ENCODE measurements at places on chromosomes 4 and X. TPM values are rescaled to one million over a fixed set of nuclear protein-coding genes. Genes with fewer than 3 reads are reported as not detected.

- DNase-seq = no peak
Measured at GRCh38 chr4:172900900-172901299, 267.7 kb upstream of the GALNT7 start.

DNA sequence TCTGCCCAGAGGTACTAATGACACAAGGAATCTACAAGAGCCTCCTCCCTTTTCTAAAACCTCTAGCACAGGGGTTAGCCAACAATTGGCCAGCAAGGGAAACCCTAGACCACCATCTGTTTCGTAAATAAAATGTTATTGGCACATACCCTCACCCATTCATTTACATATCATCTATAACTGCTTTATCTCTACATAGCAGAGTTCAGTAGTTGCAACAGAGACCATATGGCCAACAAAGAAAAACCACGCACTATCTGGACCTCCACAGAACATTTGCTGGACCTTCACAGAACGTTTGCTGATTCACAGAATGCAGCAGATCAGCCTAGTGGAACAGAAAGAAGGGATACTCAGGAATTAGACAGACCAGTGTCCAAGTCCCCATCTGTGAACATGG is 9.4 kb downstream of the SLC2A9 start:
- no peak for DNase-seq

DNA sequence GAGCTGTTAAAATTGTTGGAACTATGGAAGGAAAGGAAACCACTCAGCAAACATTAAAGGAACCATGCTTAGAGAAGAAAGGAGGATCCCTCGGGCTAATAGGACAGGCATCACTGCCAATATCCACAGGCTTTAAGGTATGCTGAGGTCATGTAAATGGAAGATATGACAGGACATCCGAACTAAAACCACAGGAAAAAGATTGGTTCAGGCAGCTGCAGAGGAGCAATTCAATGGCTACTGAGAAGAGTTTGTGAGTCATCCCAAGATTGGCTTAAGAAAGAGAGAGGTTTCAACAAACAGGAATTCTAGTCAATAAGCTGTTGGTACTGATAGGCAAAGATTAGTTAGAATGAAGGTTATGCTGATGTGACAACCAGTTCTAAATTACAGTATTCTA is 106.4 kb upstream of the FAM241A start:
- DNase-seq = no peak

DNA sequence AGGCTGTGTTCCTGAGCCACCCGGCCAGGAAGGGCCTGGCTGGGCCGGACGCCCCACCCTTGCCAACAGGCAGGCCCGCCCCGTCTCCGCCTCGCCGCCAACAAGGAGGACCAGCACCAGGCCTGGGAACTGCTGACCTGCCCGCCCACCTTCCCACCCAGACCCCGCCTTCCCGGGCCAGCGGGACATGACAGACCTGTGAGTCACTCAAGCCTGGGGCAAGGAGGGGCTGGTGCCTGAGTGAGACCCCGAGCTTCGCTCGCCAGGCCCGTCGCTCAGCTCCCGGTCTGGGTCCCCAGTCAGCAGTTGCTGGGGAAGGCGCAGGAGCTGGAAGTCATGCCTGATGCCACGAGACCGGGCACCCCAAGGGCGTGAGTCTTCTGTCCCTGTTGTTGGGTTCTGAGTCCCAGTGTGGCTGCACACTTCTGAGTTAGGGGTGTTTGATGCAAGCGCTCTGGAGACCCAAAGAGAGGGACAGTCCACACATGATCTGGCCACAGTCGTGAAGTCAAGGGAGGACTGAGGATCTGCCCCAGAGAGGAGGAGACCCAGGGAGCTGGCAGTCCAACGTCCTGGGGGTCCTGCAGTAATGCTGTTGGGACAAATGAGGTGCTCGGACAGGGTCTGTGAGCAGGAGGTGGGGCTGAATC is at the start of gene DNASE1L1:
Gene DNASE1L1, minus strand, starts transcription at position 33 of the 650 bp plus-strand sequence. CDS start 3,686 bp downstream, outside the sequence.
- no peak for DNase-seq

GRCh38 chrX:85003655-85004244 is at the start of gene APOOL:
TSS of gene APOOL (plus strand) at chrX:85003877. CDS start at chrX:85003913, 36 bp downstream.
- DNase-seq = peak; percentile 71

- DNase-seq = no peak
Measured at GRCh38 chr4:22668301-22668700, 24.4 kb upstream of the GBA3 start.

- no peak for DNase-seq
Measured at GRCh38 chr4:152165146-152165545, 370.7 kb downstream of the FBXW7 start.

- DNase-seq = no peak
Measured at GRCh38 chrX:54776987-54777672, 20.9 kb downstream of the ITIH6 start.

DNA sequence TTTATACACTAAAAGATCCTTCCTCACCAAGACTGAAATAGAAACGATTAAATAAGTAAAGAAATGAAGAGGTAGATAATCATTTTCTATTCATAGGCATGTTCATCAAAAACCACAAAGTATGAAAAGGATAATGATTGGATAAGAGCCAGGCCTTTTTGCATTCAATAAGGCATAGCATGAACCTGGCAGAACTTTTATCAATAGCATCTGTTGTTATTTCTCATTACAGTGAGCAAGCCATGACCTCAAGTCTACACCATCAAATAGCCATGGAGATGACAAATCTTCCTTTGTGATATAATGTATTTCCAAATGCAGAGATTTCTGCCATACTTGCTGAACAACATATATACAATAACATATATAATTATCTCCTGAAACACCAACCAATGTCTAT is 206.0 kb upstream of the SLC7A11 start:
- no peak for DNase-seq

DNA sequence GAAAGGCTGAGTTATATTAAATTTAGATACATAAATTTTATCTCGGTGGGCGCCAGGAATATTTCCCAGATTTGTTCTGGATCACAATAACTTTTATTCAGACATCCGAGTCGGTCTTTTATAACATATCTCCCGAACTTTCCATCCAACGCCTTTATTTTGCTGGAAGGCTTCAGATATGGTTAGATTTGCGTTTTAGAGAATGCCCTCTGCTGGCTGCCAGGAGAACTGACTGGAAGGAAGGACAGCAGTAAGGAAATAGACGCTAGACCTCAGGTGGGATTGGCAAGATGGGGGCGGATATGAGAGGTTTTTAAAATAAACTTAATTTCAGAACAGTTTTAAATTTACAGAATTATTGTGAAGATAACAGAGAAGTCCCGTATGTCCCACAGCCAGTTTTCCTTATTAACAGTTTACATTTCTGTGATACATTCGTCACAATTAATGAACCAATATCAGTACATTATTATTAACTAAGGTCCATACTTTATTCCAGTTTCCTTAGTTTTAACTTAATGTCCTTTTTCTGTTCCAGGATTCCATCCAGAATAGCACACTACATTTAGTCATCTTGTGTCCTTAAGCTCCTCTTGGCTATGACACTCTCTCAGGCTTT is 4.6 kb upstream of the KANTR start:
- peak; percentile 46 for DNase-seq

GRCh38 chr4:10526429-10527222 is 69.4 kb upstream of the ZNF518B start:
- no peak for DNase-seq

DNA sequence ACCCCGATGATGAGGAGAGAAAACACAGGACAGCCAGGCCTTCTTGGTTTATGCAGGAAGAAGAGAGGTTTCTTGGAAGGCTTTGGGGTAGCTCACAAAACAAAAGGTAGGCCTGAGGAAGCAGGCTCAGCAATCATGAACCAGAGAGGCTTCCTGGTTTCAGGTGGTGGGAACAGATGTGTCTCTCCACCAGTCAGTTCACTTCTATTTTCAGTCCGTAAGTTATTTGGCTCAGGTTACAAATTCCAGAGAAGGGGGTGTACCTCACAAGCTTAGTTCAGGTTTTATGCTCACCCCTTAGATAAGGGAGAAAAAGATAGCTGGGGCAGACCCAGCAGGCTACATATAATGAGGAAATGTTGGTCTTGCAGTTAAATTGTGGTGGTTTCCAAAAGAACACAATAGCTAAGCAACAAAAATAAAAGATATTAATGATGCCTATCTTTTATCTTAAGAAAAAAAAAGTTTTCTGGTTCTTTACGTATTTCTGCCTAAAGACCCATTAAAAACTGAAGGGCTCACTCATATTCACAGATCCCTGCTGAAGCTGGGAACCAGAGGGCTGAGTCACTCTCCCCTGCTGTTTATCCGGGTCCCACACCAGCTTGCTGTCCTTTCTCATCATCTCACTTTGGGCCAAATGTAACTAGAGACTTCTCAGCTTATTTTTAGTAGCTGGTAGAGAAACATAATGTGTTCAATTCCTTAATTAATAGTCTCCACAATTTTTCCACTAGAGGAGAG is 177.0 kb downstream of the CAMK2D start:
- no peak for DNase-seq

DNA sequence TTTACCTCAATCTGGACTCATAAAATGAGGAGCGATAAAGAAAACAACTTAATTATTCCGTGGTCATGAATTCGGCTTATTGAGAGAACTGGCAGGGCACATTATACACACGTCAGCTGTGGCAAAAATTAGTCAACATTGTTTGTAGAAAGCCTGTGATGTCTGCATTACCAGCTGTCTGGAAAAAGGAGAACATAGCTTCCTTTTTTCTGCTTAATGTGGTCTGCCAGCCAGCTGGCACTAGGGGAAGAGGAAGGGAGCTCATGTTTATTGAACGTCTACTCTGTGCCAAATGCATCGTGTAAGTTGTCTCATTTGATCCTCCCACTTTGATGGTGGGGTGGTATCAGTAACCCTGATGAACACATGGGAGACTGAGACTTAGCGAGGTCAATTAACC is 367.6 kb downstream of the ARHGAP24 start:
- no peak for DNase-seq

DNA sequence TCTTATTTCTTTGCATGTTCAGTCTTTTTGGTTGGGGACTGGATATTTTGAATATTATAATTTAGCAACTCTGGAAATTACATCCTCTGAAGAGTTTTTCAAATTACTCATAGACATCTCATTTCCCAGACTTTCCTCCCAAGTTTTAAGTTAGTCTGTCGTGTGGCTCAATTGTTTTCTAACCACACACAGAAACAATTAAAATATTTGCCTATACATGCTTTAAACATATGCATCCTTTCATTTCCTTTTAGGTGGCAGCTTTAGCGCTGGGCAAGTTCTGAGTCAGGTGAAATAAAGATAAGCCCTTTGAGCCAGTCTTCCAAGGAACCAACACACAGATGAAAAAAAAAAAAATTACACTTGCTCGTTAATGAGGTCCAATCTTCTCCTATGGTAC is 307.0 kb upstream of the SPOCK3 start:
- no peak for DNase-seq

DNA sequence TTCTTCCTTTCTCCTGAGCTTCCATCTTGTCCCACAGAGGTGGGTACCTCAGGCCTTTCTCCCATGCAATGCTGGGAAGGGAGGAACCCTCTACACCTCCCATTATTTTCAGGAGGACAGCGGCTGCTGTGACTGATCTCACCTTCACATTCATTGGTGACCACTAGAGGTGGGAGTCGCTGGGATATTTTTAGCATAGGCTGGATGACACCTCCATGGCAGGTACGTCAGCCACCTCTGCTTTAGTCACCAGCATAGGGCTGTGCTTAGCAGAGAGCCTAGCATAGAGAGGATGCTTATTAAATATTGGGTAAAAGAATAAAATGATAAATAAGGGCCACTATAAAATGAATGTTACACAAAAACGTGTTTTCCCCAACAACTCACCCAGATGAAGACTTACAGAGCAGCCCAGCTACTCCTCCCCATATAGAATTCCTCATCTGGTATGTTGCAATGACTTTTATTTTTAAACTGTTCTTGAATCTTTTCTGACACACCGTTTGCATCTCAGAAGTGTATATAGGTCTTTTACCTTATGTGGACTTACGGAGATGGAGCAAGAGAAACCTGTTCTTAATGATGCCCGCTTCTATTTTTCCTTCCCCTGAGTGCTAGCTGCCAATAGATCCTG is 60.9 kb upstream of the SORBS2 start:
- DNase-seq = no peak

GRCh38 chrX:39169976-39170375 is 368.7 kb downstream of the MID1IP1 start:
- no peak for DNase-seq

DNA sequence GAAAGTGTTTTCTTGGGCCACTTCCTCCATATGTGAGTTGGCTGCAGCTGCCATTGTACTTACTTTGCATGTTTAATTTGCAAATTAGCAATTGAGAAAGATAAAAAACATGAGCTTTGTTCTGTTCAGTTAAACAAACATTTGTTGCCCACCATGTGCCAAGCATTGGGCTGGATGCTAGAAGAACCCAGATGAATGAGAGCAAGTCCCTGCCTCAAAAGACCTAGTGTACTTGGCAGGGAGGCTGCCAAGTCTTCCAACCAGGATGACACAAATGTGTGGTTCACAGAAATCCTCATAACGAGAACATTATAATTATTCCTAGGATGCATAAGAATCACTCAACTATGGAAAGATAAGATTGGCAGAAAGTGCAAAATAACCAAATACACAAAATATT is 66.7 kb downstream of the GPM6A start:
- DNase-seq = no peak

DNA sequence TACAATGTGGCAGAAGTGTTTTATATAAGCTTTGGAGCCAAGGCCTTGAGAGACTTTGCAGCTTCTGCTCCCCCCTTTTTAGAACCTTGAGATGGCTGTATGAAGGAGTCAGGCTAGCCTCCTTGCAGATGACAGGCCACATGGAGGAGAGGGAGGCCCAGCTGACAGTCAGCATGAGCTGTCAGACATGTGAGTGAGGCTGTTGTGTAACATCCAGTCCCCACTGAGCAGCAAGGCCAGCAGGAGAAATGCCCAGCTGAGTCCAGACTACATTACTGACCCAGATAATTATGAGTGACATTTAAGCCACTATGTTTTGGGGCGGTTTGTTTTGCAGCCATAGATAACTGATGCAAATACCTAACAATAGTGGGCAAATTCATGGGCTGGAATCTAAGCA is 515.3 kb upstream of the ARX start:
- DNase-seq = no peak

- no peak for DNase-seq
Measured at GRCh38 chrX:111328858-111329257, 58.6 kb upstream of the CAPN6 start.

DNA sequence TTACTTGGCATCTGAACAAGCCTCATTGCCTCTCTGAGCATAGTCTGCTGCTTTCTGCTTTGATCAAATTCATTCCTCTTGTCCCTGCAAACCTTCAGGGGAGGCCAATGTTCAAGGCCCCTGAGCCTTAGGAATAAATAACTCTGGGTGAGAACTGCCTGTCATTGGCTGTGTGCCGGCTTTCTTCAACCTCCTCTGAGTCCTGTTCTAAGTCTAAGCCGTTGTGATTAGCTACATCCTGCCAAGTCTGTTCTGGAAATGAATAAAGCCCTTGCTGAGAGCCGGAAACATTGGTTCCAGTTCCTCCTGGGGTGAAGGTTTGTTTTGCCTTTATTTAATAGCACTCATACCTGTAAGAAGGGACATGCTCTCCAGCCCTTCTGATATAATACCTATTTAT is 13.8 kb downstream of the RNF4 start:
- DNase-seq = no peak

NHSL2 gene
- total RNA-seq = 14.4 TPM

ARHGAP36 gene
- 1.0 TPM for total RNA-seq

TCEAL4 gene
- total RNA-seq = 42.0 TPM

SSX4B gene
- total RNA-seq = not detected

CD38 gene
- 2.0 TPM for total RNA-seq

SHROOM3 gene
- 11.7 TPM for total RNA-seq

KANTR gene
- 33.1 TPM for total RNA-seq

ARMCX6 gene
- total RNA-seq = 37.5 TPM

SHROOM4 gene
- 9.4 TPM for total RNA-seq

JCHAIN gene
- 4.5 TPM for total RNA-seq

GYG2 gene
- total RNA-seq = 5.8 TPM

Data from urinary bladder (tissue), 4 donors.